ENCODE measurements at places on chromosomes 3 and 15.
A peak's percentile ranks its signal among the peaks of the same experiment; 100 is the strongest.

GRCh38 chr3:110568246-110568645 lies 503.4 kb upstream of the NECTIN3 start:
- DNase-seq: peak; percentile 35

- DNase-seq: no peak
Measured at GRCh38 chr3:148815316-148816110, 12.1 kb upstream of the CPB1 start.

GRCh38 chr3:67863869-67864268 lies 209.5 kb upstream of the SUCLG2 start:
- no peak for DNase-seq

- DNase-seq: no peak
Measured at GRCh38 chr3:150247441-150247840, 160.7 kb upstream of the TSC22D2 start.

GRCh38 chr3:48016301-48016973 lies at the start of gene MAP4:
Gene MAP4, minus strand, starts transcription at chr3:48016416. Its CDS starts 17,556 bp downstream, at chr3:47998860.
- no peak for DNase-seq

- DNase-seq: peak; percentile 47
Measured at GRCh38 chr3:21894459-21895340, 143.7 kb upstream of the ZNF385D start.

DNA sequence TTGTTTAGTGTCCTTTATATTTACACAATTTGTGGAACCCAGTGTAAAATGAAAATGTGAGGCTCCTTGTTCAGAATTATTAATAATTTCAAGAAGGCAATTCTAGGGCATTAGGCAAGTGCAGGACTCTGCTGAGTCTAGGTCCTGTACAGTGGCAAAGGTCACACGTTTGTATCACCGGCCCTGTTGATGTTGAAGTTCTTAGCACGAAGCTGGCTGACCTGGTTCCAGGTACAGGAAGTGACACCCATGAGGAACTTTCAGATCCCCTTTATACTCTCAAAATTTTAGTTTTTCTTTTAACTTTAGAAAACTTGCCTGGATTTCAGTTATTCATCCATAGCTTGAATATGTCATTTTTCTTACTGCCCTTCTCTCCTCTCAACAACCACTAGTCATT lies 349.4 kb downstream of the CNTN6 start:
- DNase-seq: no peak

DNA sequence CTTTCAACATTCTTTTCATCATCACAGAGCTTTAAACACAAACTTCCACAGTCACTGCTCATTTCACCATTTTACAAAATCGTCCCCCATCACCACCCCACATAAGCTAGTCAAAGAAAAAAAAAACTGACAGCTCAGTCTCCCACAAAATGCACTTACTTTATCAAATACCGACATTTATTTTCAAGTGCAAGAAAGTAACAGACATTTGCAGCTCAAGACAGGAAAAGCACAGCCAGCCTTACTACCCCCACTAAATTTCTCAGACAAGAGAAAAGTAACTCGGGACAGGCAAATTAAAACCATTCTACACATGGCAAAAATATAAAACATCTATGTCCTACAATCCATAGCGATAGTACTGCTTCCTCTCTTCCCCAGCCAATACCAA lies 402.4 kb downstream of the SHQ1 start:
- DNase-seq: no peak

DNA sequence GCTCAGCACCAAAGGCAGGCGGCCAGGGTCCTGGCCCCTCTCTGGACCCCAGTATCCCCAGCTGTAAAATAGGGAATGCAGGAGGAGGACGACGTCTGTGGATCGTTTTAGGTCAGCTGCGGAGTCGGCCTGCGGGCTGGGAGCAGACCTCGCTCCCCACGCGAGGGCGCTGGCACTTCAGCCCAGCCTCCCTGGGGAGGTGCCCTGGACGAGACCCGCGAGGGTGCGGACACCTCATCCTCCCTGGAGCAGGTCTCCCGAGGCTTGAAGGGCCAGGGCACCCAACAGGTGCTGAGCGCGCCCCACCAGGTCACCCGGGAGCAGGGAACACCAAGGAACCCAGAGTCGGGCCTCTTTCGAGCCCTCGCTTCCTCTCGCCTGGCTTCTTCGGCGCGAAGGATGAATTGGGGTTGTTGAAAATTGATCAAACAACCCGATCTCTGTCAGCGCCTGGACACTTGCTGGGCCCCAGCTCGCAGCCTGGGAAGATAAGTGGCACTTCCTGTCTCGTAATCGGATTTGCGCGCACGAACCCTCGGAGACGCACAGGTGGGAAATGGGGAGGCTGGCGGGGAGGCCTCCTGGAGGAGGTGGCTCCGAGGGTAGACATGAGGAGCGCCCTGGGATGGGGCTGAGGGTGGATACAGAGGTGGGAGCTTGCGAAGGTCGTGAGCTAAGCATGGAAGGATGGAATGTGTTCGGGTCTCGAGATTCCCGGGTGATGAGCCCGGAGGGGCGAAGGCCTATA lies 588 bp upstream of the VIPR1 start:
- DNase-seq: no peak

GRCh38 chr3:42635111-42635510 lies 18.4 kb upstream of the ZBTB47 start:
- DNase-seq: no peak

DNA sequence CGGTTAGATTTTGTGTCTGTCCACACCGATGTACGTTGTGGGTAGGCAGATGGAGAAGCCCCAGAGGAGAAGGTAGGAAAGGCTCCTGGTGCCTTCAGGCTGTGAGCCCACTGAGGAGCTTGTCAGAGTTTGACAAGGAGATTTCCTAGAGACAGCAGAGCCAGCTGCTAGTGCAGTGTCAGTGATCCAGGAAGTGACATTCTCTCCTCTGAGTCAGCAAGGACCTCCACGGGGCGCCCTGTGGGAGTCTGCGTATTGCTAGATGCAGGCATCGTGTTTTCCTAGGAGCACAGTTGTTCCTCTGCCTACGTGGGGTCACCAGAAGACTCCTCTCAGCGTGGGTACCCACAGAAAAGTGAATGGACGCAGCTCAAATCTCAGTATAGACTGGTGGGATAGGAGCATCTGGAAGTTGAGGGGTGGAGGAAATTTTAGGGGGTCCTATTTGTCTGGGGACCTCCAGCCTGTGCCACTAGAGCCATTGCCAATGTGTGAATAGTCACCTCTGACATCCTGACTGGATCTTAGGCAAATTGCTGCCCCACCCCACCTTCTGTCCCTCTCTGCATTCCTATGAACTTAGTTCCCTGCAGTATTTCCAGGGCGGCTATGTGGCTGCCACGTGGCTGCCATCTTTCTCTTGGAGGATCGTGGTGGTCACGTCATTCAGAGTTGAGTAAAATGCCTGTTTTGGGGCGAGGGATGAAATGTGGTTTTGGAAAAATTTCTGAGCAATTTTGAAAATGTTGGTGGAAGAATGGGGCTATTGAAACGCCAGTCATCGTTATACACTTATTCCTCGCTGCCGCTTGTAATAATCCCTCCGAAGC lies 84.8 kb upstream of the KLHL25 start:
- peak; percentile 58 for DNase-seq

DNA sequence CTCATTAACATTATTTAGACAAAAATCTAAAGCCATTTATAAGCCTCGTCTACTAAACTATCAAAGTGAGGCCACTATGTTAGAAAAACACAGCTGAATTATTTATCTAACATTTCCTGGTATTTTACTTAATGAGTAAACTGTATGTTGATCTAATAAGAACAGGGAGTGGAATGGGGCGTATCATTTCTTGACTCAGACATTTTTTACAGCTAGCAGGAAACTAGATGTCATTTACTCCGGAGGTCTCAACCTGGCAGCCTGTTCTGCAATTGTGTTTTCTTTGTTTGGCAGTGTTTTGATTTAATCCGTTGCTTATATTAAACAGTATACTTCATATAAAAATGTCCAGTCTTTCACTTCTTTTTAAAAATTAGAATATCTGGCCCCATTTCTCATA lies 79.1 kb upstream of the ABI3BP start:
- DNase-seq: no peak

DNA sequence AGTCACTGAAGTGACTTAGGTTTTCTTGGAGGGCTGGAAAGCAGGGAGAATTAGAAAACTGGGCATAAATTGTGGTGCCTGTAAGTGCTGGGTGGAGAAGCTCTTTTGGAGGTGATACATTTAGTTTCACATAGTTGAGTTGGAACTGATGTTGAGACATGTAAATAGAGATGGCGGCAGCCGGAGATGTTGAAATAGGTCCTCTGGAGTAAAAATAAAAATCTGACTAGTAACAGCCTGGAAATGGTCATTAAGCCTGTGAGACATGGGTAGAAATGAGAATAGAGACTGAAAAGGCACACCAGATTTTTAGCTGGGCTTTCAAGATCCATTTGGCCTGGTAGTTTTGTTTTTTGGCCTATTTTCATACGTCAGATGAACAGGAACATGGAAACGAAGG lies 2.9 kb upstream of the NIT2 start:
- DNase-seq: no peak

DNA sequence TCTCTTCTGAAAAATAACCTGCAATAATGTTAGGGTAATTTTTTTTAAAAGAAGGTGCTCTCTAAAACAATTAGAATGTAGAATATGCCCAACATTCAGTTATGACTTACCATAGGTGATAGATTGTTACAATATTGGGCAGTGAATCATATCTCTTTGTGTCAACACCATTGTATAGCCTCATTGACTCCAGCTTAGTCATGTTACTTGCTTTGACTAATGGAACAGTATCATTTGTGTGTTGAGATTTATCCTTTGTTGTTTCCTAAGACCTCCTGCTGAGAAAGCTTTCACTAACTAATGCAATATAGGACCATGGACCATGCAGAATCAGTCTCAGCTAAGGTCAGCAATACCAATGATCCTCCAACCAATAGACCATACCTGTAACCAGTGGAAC lies 1106.4 kb downstream of the SI start:
- no peak for DNase-seq

DNA sequence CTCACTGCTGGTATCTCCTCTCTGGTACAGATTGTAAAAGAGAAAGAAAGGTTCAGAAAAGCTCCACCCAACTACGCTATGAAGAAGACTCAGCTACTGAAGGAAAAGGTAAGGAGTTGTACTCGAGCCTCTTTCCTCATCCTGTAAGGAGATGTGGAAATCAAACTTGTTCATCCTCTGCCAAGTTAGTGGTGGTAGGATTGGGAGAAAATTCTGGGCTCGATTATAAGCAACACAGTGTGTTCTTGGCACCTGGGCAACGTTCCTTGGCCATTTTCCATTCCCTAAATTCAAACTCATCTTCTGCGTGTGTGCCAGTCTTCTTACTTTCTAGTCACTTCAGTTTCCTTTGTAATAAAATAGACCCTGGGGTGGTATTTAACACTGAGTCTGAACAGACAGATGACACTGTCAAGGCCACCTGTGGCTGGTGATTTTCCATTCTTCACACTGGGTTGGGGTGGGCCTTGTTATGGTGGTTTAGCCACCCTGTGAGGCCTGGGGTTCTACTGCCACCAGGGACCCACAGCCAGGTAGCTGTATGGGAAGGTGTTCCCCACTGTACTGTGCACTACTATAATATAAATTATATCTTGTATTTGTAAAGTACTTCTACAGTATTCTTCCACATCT lies 17.1 kb upstream of the ITPKA start:
- DNase-seq: no peak

DNA sequence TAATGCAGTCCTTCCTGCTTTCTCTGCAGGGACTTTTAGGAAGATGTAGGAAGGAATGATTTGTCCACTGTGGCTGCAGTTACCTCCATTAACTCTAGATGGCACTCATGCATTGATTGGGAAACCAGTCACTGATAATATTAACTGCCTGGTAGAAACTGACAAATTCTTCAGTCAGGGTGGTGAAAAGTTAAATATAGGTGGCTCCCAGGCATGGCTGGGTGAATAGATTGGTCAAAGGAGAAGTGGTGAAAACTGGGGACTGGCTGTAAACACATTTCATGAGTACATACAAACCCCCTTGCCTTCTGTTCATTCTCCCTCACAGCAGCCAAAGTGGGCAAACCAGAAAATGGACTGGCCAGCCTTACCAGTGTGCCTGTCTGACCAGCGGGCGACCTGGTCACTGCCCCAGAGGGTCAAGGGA lies 333.4 kb downstream of the THSD4 start:
- DNase-seq: no peak

DNA sequence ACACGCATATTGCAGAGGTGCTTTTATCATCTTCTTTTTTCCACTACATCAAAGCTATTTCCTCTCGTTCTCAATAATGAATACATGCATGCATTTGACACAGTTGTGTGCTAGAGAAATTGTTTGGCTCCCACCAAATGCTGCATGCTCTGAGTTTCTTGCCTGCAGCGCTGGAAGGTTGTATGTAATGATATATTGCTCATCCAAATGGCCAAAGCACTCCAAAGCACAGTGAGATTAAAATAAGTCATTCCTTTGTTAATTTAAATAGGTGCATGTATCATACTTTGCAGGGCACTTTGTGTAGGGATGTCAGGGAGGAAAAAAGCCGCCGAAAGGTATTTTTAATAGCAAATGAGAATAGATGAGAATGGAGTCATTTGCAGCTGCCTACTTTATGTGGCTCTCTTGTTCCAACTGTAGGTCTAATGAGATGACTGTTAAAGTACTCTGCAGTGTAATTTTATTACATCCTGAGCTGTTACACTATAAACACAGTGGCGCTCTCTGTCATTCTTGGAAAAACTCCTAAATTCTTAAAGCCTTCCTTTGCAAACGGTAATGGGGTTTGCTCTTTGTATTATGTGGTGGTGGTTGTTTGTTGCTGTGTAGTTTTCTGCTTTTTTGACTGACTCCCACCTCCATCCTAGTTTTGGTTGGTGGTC lies 56.9 kb upstream of the SKOR1 start:
- no peak for DNase-seq

DNA sequence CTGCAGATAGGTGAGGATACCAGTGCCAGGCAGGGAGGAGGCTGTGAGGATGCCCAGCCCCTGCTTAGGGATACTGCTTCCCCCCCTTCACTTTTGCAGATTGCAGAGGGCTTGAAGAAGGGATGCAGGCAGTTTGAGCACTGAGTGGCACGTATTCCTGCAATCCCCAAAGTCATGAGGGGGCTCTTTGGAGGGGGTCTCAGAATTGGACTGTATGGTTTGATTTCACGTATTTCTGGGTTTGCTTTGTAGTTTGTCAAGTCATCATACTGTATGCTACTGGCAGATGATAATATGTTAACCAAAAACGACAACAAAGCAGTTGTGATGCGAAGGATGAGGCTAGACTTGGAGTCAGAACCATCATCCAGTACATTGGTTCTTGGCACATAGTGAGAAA lies 28.1 kb downstream of the CHST14 start:
- DNase-seq: no peak

DNA sequence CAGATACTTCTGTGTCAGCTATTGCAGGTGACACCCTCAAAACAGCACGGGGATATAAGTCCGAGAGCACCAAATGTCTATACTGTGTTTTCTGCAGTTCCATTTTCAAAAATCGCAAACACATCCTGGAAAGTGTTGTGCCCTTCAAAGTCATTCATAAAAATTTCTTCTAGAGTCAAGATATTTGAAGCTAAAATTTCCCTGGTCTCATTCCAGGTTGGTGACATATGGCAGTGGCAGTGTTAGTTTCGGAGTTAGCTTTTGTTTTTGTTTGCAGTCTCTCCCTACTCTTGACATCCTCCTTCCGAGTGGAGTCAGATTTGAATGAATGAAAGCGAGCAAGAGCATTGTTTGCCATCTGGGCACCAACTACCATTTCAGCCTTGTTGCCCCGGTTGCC lies 3.2 kb upstream of the FSIP1 start:
- no peak for DNase-seq

- DNase-seq: no peak
Measured at GRCh38 chr15:55403531-55403930, 4.6 kb downstream of the CCPG1 start.

GRCh38 chr15:69696946-69697345 lies 244.3 kb downstream of the RPLP1 start:
- no peak for DNase-seq

All from SW 1271 (cell line).